Stimulated activated CD4-positive, alpha-beta T cell treated with anti-CD3 and anti-CD28 coated beads, TNF-alpha, amount 100 ng/mL, for 1 hour (primary cell): ENCODE measurements at places on chromosomes 6 and 20.

DNA sequence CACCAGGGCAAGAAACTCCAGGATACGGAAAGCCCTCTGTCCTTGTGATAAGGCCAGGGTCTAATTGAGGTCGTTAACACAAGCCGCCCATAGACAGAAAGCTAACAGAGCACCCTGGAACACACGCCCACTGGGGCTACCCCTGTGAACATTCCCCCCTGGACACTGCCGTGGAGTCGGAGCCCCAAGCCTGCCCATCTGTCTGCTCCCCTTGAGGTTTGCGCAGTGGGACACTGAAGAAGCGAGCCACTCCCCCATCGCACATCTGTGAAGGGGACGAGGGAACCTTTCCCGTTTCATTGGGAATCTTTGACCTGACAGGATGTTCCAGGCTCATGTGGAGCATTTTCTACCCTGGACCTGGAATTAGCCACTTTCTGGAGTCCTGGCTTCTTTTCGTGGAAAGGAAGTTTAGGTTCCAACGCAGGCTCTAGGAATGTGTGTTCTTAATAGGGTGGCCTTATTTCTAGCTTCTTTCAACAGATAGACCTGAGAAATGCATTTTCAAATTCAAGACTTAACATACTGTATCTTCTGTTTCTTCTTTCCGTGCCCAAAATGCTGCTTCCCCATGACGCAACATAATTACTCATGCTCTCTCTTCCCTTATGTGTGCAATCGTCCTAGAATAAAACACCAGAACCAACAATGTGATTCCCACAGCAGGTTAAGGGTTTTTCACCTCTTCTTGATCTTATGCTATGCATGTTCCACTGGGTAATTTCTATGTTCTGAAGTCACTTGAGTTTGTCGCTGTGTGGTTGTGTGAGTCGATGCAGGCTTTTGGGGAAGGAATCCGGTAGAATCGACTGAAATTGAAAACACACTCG, 161.1 kb downstream of the ERMARD start:
- no peak for DNase-seq

DNA sequence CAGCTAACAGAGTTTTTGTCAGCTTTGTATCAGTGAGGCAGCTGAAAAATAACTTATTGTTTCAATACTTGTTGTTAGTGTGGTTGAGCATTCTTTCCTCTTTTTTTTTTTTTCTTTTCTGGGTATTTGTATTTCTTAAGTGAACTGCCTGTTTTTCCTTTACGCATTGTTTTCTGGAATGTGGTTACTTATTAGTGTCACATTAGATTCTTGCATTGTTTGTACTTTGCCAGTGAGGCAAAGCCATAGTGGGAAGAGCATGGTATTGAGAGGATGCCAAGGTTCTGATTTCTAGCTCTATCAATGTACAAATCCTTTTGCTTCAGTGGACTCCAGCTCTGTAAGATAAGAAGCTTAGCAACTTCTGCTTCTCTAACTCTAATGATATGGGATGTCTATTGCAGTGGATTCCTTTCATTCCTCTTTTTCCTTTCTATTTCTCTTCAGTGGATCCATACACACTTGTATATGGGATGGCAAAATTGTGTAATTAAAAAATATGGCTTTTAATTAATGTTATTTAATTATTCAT, 3.9 kb downstream of the CDKAL1 start:
- no peak for DNase-seq

DNA sequence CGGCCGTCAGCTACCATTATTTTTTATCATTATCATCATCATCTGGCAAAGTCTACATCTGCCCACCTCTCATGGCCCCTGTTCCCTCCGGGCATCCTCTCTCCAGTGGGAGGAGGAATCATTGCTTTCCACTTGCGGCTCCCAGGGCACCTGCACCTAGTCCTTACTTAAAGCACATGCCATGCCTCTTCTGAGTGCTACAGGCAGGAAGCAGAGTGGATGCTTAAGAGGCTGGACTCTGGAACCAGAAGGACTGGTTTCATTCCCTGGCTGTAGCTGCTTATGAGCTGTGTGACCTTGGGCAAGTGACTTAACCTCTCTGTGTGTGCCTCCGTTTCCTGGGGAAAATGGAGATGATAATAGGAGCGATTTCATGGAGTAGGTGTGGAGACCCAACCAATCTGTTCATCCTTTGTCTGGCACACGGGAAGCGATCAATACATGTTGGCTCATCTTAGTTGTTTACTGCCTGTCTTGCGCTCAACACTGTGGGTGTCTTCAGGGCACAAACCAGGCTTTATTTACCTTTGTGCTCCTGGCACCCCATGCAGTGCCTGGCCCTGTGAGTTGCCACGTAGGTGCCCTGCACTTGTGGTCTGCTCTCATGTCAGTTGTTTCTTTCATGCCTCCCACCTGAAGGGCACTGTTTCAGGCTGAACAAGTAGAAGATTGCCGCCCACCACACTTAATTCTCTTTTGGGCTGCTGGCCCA, 317.0 kb upstream of the SULF2 start:
- no peak for DNase-seq

DNA sequence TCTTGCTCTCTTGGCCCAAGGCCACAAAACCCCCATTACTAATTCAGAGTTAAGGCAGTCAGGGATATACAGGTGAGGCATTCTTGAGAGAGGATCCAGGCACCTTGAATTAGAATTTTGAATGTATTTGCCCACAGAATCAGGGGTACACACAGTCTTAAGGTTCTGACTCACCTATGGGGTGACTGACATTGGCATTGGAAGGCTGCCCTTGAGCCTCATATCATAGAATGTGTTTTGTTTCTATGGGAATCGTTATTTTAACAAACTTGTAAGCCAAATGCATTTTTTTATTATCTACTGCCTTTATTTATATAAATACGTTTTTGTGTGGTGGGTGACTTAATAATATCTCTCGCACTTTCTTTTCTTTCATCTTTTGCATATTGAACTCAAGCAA, 218.6 kb upstream of the CITED2 start:
- DNase-seq: no peak

GRCh38 chr6:23213651-23214050, 644.3 kb downstream of the HDGFL1 start:
- no peak for DNase-seq

- no peak for DNase-seq
Observed at GRCh38 chr6:138188278-138188941, 26.7 kb downstream of the ARFGEF3 start.

DNA sequence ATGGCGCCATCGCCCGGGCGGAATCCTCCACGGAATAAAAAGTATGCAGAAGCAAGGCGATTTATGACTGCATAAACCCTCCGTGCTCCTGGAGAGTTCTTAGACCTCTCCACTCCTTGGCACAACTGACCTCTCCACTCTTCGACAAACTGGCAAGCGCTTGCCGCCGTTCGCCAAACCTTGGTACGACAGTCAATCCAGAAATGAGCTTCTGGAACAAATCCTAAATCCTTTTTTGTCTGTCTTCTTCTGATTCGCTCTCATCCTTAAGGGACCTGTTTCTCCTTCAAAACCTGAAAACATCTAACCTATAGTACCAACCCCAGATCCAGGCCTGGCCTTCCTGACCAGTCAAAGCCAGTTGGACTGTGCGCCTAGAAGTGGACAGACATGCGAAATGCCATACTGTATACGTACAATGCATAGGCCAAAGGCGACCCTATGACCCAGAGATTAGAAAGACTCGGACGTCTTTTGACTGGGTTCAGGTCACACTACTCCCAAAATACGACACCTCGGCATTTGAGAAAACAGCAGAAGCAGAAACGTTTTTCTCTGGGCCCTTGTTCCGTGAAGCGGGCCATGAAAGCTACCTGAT, 59.4 kb downstream of the TRIM27 start:
- no peak for DNase-seq

- DNase-seq: no peak
Observed at GRCh38 chr6:25629198-25629576, 22.8 kb upstream of the SCGN start.

DNA sequence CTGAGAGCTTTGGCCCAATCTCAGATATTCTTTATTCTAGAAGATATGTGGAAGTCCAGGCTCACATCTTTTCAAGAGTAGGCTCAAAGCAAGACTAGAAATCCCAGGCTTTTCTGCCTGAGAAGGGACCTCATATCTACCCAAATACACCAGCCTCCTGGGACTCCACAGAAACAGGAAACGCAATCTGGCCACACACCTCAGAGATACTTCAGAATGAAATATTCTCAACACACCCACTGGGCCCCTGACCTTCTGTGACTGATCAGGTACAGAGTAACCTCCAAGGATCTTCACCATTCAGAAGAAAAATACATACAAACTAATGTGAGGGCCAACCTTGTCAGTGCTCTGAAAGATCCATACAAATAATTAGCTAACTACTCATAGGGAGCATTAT, 183.2 kb downstream of the HIVEP2 start:
- no peak for DNase-seq

DNA sequence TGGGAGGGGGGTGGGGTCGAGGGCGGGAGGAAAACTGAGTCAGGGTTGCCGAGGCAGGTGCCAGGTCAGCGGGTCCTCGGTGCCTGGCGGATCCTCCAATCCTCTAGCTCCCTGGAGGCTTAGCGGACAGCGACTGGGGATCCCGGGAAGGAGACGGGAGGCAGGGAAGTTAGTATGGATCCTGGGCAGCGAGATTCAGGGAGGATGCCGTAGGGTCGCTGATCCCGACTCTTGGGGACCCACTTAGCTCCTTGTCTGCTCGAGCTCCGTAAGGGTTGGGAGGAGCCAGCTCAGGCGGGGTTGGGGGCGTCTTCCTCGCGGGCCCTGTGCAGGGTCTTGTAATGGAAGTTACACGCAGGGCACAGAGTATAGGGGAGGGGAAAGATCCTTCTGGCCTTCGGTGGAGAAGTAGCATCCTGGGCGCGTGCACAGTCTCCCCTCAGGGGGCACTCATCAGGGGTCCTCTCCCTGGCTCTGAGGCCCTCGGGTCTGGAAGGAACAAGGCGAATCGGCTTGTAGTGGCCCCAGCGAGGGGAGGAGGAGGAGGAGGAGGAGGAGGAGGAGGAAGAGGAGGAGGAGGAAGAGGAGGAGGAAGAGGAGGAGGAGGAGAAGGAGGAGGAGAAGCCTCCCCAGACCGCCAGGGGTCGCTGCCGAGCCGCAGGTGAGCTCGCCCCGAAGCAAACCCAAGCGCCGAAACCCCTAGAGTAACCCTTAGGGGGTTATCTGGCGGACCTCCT, 6.4 kb upstream of the SLC12A5 start:
- peak; percentile 74 for DNase-seq

- no peak for DNase-seq
Observed at GRCh38 chr6:31763619-31763940, 1.1 kb downstream of the SAPCD1 start.

GRCh38 chr6:150207931-150208570, 65.2 kb downstream of the PPP1R14C start:
- no peak for DNase-seq

- DNase-seq: no peak
Observed at GRCh38 chr20:62378215-62378614, 8.7 kb upstream of the RPS21 start.

DNA sequence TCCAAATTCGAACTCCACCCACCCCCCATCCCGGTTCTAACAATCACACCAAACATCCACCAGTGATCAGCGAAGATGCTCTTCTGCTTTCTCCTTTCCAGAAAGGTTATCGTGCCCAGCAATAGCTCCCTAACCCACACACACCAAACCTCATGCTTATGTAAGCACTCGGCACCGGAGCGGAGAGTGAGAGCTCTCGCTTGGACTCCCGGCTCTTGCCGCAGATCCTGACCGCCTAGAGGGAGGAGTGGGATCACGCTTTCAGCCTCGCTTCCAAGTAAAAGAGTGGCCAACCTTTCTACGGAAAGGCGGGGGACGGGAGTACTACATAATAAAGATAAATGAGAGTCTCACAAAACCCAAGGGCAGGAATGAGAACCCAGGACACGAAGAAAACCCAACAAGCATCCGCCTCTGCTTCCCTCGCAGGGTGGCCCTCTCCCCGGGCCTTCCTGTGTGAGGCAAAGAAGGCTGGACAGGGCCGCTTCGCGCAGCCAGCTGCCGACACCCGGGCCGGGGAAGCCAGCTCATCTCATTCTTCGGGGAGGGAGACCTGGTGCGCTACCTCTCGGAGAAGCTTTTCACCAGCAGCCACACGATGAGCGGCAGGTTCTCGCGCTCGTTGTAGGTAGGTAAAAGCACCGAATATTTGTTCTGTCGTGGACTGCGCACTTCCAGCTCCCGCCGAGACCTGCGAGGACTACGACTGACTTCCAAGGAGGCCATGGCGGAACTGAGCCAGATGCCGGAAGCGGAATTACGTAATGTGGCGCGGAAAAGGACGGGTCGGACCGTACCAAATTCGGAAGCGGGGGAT, at the start of gene DPM1:
Gene DPM1, minus strand, starts transcription at position 735 of the 817 bp plus-strand sequence. Its CDS starts 9 bp downstream, at position 726.
- DNase-seq: peak; percentile 70

- DNase-seq: no peak
Observed at GRCh38 chr6:30700340-30700739, 9.6 kb upstream of the NRM start.

DNA sequence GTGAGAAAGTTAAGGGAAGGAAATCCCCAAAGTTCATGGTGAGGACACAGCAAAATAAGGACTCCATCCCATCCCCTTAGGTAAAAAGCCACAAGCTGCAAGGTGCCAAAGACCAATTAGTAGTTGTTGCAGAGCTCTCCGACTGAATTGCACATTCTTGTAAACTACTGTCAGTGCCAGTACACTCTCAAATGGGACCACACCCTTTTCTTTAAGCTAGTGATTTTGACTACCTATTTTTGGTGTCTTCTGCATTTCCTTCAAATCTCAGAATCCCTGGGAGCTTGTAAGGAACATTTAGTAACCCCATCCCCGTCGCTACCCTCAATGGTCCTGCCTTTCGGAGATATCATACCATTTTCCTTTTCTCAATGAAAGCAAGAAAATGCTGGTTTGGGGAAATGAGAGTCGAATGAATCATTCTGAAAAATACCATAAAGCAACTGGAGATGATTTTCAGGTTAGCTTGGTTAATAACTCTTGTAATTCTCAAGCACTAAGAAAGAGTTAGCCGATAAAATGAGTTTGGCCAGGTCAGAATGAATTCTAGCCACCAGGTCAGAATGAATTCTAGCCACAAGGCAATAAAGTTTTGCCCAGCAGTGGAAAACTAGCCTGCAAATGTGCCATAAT, 5.2 kb upstream of the HMGN3 start:
- no peak for DNase-seq

- no peak for DNase-seq
Observed at GRCh38 chr6:73203098-73203497, 22.2 kb downstream of the KHDC1L start.

DNA sequence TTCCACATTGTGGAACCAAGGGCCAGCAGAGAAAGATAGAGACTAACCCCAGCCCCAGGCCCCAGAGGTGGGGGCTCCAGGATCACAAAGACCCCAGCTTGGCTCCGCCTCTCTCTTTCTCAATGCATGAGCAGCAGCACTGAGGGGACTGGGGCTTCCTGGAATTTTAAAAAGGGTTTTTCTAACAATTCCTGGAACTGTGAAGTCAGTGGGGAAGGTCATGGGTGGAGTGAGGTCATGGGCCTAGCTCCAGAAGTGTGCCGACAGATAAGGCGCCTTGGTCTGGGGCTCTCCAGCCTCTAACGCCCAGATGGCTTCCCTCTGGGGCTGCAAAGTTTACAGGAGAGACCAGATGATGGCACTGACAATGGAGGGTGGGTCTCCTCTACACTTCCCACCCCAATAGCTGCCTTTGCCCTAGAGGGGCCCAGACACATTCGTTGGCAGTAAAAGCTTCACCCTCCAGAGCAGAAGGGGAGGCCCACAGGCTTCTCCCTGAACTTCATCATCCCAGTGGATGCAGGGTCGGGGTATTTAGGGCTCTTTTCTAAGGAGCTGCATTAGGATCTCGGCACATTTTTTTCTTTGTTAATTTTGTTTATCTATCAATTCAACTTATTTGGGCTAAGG, 46.9 kb upstream of the CD93 start:
- DNase-seq: no peak
